ENCODE measurements at places on chromosomes 12 and 14.

- DNase-seq: no peak
Observed at GRCh38 chr12:61999311-61999710, 260.9 kb upstream of the USP15 start.

- no peak for DNase-seq
Observed at GRCh38 chr14:104393199-104393897, 186.2 kb upstream of the C14orf180 start.

GRCh38 chr12:54143412-54143986 is 45.3 kb downstream of the SMUG1 start:
- no peak for DNase-seq

- no peak for DNase-seq
Observed at GRCh38 chr12:39772821-39773259, 153.2 kb upstream of the ABCD2 start.

DNA sequence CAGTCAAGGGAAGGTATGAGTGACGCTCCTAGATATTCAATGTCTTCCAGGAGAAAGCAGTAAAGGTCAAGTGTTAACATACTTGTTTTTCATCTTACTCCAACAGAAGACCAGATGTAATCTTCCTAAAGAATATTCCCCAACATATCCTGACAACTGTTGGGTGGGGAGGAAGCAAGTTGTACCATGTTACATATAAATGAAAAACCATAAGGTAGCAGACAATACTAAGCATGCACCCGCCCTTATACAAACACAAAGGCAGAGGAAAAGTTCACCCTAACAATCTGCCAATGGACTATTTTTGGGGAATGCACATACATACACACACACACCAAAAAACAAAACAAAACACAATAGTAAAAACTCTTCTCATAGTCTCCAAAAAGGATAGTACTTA is 90.2 kb upstream of the FERMT2 start:
- DNase-seq: no peak

DNA sequence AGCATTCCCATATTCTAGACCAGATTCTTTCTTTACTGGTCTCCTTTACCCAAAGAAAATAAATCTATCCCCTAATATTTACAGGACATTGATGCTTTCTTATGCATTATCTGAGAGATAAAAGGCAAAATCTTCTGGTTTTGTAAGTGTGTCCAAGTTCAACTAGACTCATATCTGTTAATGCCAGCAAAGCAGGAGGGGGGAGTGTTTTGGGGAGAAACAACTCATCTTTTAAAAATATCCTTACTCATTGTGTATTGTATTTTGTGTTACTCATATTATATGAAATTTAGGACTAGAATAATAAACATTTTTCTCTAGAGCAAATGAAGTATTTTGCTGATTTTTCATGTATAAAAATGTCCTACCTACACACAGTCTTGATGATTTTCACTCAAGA is 54.8 kb downstream of the SAMD4A start:
- DNase-seq: no peak

DNA sequence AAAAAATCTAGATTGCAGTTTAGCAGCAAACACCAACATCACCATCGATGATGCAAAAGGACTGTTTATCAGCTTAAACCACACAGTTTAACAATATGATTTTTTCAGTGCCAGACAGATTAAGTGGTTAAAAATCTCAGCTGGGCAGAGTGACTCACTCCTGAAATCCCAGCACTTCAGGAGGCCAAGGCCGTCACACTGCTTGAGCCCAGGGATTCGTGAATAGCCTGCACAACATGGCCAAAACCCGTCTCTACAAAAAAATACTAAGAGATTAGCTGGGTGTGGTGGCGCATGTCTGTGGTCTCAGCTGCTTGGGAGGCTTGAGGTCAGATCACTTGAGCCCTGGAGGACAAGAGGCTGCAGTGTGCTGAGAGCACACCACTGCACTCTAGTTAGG is 8.9 kb downstream of the RSRC2 start:
- peak; percentile 92 for DNase-seq
